Mesenteric fat pad (tissue), 1 donor: ENCODE measurements at places on chromosomes 4 and X. TPM values are rescaled to one million over a fixed set of nuclear protein-coding genes. Genes with fewer than 3 reads are reported as not detected.
A peak's percentile ranks its signal among the peaks of the same experiment; 100 is the strongest.

DNA sequence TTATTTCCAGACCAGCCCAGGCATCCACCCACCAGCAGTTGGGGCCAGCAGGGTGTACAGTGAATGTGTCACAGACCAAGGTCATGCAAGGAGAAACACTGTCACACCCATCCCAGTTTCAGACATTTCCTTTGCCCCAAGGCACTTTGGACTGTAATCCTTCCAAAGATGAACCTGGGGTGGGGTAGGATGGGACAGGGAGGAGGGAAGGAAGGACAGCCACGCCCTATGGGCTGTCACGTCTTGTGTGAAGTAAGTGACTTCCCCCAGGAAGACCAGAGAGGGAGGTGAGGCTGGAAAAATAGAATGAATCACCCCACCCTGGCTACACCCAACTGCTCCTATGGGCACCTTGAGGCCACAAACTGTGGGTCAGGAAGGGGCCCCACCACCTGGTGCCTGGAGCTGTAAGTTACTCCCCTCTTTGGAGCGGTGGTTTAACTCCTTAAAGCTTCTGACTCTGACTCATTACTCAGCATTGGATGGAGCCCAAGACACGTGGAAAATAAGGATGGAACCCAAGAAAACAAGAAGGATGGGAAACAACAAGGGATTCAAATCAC lies 349.9 kb upstream of the KLF3 start:
- no peak for DNase-seq

DNA sequence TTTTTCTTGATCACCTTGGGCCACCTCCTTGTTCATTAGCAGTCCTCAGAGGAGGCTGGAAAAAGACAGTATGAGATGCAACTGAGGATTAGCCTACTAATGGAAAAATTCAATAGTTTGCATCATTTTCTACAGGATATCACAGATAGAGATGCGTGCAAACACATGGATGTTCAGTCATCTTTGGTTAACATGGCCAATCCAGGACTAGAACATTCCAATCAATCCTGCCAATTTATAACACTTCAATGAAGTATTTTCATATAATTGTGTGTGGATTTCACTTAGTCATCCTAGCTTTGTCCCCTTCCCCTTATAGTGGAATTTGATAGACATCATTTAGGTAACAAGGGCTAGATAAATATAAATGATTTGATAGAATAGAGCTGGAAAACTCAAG lies 42.7 kb downstream of the MAML3 start:
- no peak for DNase-seq

The NPNT gene
- 6.9 TPM for total RNA-seq

DNA sequence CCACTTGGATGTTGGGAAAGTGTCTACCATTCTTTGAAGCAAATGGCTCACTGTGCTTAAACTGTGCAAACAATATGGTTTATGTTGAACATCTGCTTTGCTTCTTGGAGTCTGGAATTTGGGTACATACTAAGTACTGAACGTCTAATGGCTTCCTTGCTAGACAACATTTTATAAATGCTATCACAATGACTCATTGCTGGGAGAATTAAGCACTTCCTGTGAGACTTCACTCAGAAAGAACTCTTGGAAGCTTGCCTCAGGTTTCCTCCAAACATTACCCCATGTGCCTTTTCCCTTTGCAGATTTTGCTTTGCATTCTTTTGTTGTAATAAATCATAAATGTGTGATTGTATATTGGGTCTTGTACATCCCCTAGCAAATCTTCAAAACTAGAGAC lies 139.7 kb downstream of the PACRGL start:
- no peak for DNase-seq

The UGT2B11 gene
- total RNA-seq = not detected

- DNase-seq = no peak
Measured at GRCh38 chrX:80181079-80181478, 166.5 kb downstream of the TBX22 start.

The AMBN gene
- total RNA-seq = not detected

- no peak for DNase-seq
Measured at GRCh38 chr4:100086766-100087431, 103.4 kb downstream of the DDIT4L start.

DNA sequence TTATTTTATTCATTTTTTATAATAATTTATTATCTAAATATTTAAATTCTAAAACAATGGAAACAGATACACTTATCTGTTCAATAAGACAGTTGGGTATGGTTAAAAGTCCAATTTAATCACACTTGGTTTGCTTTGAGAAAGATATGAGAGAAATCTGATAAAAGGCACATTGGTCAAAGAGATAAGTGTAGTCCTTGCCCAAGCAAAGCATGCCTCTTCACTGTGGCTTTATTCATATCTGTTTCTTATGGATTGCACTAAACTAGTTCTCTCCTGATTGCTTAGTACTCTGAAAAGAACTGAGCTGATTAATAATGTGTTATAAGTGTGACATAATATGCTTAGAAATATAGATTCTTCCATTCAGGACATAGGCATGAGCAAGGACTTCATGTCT lies 39.8 kb downstream of the CXCL1 start:
- DNase-seq = no peak

The CENPVL2 gene
- not detected for total RNA-seq

DNA sequence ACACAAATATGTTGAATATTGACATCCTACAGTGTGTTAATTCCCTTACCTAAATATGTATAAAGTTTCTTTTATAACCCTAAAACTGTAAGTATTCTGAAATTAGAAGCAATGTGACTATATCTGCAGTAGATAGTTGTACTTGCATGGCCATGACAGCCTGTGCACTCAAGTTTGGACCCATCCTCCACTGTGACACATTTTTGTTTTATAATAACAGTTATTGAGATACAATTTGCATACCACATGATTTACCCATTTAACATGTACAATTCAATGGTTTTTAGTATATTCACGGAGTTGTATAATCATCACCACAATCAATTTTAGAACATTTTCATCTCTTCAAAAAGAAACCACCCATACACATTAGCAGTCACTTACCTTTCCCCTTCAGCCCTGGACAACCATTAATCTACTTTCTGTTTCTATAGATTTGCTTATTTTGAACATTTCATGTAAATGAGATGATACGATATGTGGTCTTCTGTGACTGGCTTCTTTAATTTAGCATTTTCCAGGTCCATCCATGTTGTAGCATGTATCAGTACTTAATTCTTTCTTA lies 29.6 kb downstream of the HERC3 start:
- no peak for DNase-seq

DNA sequence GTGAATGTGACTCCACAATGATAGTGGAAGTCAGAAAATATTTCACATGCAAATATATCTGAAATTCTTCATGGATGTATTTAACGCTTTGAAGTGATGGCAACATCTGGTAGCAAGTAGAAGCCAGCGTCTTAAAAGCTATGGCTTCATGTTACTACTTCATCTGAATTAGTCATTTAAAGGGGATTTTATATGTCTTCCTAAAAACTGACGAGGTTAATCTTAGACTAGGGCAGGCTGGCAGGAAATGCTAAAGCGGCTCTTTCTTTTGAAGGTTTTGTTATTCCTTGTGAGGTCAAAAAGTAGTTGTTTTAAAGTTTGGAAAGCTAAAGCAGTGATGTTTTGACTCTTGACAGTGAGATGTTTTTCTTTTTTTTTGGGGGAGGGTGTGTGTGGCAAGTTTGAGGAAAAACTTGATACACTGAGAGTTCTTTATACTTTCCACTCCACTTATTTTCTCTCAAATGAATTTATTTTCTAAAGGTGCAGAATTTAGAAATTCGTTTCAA lies 22.6 kb downstream of the PLS3 start:
- no peak for DNase-seq

The MRPS18C gene
- total RNA-seq = 46.7 TPM

DNA sequence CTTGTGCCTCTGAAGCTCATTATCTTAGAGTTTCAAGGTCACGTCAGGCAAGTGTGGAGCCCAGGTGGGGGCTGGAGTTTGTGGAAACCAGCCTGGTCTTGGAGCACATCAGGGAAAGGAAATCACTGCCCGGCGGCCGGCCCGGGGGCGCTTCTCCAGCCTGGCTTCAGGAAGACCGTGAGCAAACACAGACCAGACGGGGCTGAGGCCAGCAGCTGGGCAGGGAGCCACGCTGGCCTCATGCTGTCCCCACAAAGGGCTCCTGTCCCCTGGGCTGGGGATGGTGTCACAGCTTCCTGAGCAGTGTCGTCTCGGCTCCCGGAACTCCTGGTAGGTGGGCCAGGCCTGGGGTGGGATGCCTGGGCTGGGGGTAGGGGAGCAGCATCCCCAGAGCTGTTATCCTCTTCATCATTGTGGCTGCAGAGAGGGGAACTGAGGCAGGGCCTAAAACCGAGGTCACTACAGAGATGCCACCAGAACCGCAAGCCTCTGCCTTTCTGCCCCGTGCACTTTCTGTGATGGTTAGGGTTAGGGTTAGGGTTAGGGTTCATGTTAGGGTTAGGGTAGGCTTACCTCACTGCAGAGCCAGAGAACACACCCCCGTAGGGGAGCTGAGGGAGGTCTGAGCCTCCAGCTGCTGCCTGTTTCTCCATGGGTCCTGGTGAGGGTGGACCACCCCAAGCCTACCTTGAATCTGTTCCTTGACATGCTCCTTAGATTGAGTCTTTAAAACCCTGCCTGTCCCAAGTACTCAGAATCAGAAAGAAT lies 77.5 kb downstream of the HTRA3 start:
- peak; percentile 80 for DNase-seq

DNA sequence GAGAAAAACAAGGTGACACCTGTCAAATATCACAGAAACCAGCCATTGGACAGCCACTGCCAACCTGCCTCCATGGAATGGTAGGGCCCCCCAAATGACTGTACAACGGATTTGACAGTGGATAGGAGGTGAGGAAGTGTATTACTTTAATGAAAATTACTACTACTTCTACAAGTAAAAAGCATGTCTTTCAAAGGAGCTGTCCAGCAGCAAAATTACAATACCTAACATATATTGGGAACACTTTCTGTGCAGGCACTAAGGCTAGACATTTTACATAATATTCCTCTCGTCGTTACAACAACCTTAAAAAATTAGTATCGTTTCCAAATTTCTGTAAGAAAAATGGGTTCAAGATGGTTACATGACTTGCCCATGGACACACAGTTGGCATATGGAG lies 14.9 kb downstream of the PPP3CA start:
- DNase-seq = no peak

- DNase-seq = no peak
Measured at GRCh38 chr4:8472689-8473197, 32.2 kb downstream of the TRMT44 start.

GRCh38 chrX:118872102-118872566 lies 48.5 kb downstream of the ZCCHC12 start:
- DNase-seq = no peak

GRCh38 chr4:132642016-132642817 lies 506.9 kb upstream of the PCDH10 start:
- DNase-seq = no peak

The CHM gene
- 23.3 TPM for total RNA-seq
